ENCODE measurements at places on chromosomes 11 and 22. TPM values are rescaled to one million over a fixed set of nuclear protein-coding genes. Genes with fewer than 3 reads are reported as not detected.

OR5J2 gene
- polyA plus RNA-seq, result not detected

THY1 gene
- 135 TPM for polyA plus RNA-seq

DBX1 gene
- 3.5 TPM for polyA plus RNA-seq

C11orf42 gene
- polyA plus RNA-seq, result not detected

CHRNA10 gene
- polyA plus RNA-seq, result 2.9 TPM

CRYBB2 gene
- not detected for polyA plus RNA-seq

SCN2B gene
- 5.8 TPM for polyA plus RNA-seq

RAPSN gene
- 60.8 TPM for polyA plus RNA-seq

VPS51 gene
- polyA plus RNA-seq, result 105 TPM

APOA4 gene
- polyA plus RNA-seq, result not detected

DEUP1 gene
- polyA plus RNA-seq, result not detected

OPCML gene
- 0.84 TPM for polyA plus RNA-seq

SLC22A12 gene
- polyA plus RNA-seq, result not detected

KCNC1 gene
- 1.4 TPM for polyA plus RNA-seq

DRG1 gene
- 67.6 TPM for polyA plus RNA-seq

CENPM gene
- polyA plus RNA-seq, result 4.3 TPM

CLTCL1 gene
- polyA plus RNA-seq, result 18.8 TPM

INSC gene
- 1.2 TPM for polyA plus RNA-seq

CD3E gene
- 0.42 TPM for polyA plus RNA-seq

PANX3 gene
- not detected for polyA plus RNA-seq

FUT4 gene
- 5.6 TPM for polyA plus RNA-seq

C22orf42 gene
- polyA plus RNA-seq, result not detected

TMA7B gene
- polyA plus RNA-seq, result not detected

ESRRA gene
- polyA plus RNA-seq, result 20.4 TPM

TIMP3 gene
- polyA plus RNA-seq, result 116 TPM

OR5AP2 gene
- polyA plus RNA-seq, result not detected

BMAL1 gene
- polyA plus RNA-seq, result 13.1 TPM

FAM227A gene
- polyA plus RNA-seq, result 1.0 TPM

GDPD4 gene
- 0.41 TPM for polyA plus RNA-seq

UPB1 gene
- 0.53 TPM for polyA plus RNA-seq

LPXN gene
- 3.3 TPM for polyA plus RNA-seq

SLC17A6 gene
- not detected for polyA plus RNA-seq

PLEKHB1 gene
- 1.2 TPM for polyA plus RNA-seq

OR2D2 gene
- polyA plus RNA-seq, result not detected

OR5B2 gene
- polyA plus RNA-seq, result not detected

CRYBA4 gene
- polyA plus RNA-seq, result not detected

DERL3 gene
- 1.4 TPM for polyA plus RNA-seq

PLCB3 gene
- polyA plus RNA-seq, result 9.9 TPM

FOLH1 gene
- polyA plus RNA-seq, result 2.0 TPM

ALG12 gene
- polyA plus RNA-seq, result 11.3 TPM

GAS2L1 gene
- polyA plus RNA-seq, result 8.1 TPM

TPBGL gene
- 0.08 TPM for polyA plus RNA-seq

FOLR3 gene
- not detected for polyA plus RNA-seq

PHLDA2 gene
- 0.30 TPM for polyA plus RNA-seq

CNIH2 gene
- 4.0 TPM for polyA plus RNA-seq

SYT8 gene
- 1.3 TPM for polyA plus RNA-seq

FXYD6 gene
- polyA plus RNA-seq, result 129 TPM

TNNT3 gene
- polyA plus RNA-seq, result 6,337 TPM

VPREB1 gene
- polyA plus RNA-seq, result not detected

LRRN4CL gene
- 21.6 TPM for polyA plus RNA-seq

PKNOX2 gene
- polyA plus RNA-seq, result 21.6 TPM

FAT3 gene
- polyA plus RNA-seq, result 1.6 TPM

CHRM1 gene
- 0.09 TPM for polyA plus RNA-seq

WBP2NL gene
- 2.4 TPM for polyA plus RNA-seq
